GM10248 (cell line): ENCODE measurements at places on chromosomes 2 and 18.

GRCh38 chr18:68796936-68797690 lies 767 bp upstream of the CCDC102B start:
- no peak for DNase-seq

DNA sequence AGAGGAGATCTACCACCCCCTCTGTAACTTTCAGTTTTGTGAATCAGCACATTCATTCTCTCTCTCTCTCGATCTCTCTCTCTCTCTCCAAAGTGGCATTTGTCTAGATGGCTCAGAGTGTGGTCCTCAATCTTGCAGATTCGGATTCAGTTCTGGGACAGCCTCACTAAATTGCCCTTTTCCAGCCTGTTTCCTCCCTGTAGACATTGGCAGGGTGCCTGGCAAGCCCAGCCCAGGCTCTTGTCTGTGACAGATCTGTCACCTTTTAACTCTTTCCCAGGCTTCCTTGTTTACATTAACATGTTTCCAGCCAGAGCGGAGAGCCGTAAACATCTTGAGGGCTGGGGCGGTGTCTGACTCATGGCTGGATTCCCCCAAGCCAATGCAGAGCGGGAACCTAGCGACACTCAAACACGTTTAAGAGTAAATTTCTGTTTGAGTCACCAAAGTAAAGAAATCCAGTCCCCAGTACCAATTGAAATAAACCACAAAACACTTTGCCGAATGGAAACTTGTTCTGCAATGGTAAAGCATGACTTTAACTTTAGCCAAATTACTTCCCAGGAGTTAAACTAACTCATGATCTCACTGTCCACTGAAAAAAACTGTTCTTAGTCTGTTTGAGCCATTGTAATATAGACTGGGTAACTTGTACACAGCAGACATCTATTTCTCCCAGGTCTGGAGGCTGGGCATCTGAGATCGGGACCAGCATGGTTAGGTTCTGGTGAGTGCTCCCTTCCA lies 6.6 kb upstream of the CYP27C1 start:
- peak; percentile 67 for DNase-seq

DNA sequence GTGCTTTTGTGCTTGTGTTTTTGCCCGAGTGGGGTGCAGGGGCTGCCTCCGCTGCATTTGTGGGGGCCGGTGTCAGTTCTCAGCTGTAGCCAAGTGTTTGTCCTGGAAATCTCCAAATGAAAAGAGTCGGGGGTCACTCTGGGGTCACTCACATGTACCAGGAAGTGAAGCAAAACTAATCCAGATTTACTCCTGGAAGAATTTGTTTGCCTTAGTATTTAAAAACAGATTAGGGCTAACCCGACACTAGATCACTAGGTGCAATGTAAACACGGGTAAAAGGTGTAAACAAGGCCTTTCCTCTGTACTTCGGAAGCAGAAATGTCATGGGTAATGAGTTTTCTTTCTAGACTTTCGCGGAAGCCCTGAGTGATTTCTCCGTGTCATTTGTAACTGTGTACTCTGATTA lies 50.3 kb downstream of the GBX2 start:
- DNase-seq = no peak

GRCh38 chr2:183123959-183124221 lies 353 bp upstream of the NUP35 start:
- DNase-seq = peak; percentile 39
